ENCODE measurements at places on chromosomes 5 and 9.
A peak's percentile ranks its signal among the peaks of the same experiment; 100 is the strongest.

- no peak for DNase-seq
Observed at GRCh38 chr5:14672082-14672481, 7.6 kb downstream of the OTULIN start.

DNA sequence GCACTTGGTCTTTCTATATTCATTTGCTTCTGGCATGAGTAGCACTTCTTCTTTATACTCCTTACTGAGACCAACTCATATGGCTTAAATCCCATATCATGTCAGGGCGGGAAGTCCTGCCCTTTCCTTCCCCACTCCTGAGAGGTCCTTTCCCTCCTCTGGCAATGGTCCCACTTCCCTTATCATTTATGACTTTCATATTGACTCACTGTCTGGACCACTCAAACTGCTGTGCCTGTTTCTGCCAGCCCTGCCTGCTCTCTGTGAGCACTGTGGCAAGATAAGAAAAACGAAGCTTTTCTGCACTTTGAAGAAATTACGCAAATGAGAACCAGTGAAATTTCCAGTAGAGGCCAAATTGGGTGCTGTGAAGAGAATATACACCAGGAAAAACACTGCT, 58.1 kb downstream of the ZNF474 start:
- no peak for DNase-seq

DNA sequence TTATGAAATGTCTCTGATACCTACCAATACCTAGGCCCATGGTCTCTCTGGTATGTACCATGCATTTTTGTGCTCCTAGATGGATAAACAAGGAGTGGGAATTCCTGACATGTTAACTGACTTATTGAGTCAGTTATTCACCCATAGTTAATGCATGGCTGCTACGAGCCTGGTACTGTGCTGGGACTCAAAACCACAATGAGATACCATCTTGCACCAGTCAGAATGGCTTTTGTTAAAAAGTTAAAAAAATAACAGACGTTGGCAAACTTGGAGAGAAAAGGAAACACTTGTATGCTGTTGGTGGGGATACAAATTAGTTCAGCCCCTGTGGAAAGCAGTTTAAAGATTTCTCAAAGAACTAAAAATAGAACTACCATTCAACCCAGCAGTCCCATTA, 293.8 kb downstream of the OSTF1 start:
- DNase-seq = no peak

GRCh38 chr9:74847478-74848152, 40.1 kb downstream of the TRPM6 start:
- no peak for DNase-seq

DNA sequence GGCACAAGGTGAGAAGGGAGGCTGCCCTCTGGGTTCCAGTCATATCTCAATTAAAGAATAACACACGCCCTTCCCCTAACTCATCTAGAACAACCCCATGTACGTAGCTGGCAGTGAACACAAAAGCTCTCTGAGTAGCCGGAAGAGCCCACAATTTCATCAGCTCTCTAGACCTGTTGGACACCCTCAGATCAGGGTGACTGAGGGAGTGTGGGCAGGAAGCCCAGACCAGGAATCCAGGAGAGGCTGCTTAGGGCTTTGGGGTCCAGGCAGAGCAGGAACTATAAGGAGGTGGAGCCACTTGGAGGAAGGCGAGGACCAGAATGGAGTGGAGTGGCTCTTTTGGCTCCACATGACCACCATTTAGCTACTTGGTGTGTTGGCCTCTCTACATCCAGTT, 237.4 kb downstream of the NR3C1 start:
- DNase-seq = no peak

DNA sequence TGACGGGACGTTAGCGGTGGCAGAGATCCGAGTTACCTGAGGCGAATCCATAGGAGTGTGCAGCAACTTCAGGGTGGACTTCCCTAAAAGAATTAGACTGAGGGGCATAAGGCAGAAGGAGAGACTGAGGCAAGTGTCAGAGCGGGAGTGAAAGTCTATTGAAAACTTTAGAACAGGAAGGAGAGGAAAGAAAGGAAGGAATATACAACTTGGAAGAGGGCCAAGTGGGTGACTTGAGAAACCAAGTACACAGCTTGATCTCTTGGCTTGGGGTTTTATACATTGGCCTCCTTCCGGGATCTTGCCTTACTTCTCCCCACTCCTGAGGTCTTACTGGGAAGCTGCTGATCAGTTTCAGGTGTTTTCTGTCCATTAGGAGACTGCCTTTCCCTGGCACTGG, 84.9 kb downstream of the SNX18 start:
- DNase-seq = no peak

GRCh38 chr9:122092611-122093506, at the start of gene TTLL11:
Gene TTLL11, minus strand, starts transcription at chr9:122093308. Its CDS starts 160 bp downstream, at chr9:122093148.
- DNase-seq = peak; percentile 98

- peak; percentile 87 for DNase-seq
Observed at GRCh38 chr5:151742870-151743294, 15.5 kb downstream of the ATOX1 start.

- DNase-seq = no peak
Observed at GRCh38 chr9:127334725-127335124, 62.2 kb upstream of the SLC2A8 start.

GRCh38 chr9:127765418-127765817, 13.0 kb downstream of the SH2D3C start:
- no peak for DNase-seq

DNA sequence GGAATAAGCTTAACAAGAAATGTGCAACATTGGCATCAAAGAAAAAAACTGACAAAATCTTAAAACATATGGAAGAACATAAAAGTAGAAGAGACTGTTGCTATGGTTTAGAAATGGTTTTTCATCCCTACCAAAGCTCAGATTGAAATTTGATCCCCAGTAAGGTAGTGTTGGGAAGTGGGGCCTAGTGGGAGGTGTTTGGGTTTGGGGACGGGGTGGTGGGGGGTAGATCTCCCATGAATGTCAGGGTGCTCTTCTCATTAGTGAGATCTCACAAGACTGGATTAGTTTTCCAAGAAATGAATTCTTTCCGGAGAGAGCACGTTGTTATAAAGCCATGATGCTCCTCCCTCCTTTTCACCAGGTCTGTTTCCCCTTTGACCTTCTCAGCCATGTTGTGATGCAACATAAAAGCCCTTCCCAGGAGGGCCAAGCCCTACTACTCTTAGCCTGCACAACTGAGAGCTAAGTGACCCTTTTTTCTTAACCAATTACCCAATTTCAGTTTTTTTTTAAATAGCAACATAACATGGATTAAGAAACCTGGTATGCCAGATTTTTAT, 10.6 kb downstream of the TMEM167A start:
- no peak for DNase-seq

- peak; percentile 65 for DNase-seq
Observed at GRCh38 chr9:81685763-81686613, 3.4 kb downstream of the TLE1 start.

GRCh38 chr9:134709512-134710270, 68.1 kb downstream of the COL5A1 start:
- DNase-seq = peak; percentile 46

DNA sequence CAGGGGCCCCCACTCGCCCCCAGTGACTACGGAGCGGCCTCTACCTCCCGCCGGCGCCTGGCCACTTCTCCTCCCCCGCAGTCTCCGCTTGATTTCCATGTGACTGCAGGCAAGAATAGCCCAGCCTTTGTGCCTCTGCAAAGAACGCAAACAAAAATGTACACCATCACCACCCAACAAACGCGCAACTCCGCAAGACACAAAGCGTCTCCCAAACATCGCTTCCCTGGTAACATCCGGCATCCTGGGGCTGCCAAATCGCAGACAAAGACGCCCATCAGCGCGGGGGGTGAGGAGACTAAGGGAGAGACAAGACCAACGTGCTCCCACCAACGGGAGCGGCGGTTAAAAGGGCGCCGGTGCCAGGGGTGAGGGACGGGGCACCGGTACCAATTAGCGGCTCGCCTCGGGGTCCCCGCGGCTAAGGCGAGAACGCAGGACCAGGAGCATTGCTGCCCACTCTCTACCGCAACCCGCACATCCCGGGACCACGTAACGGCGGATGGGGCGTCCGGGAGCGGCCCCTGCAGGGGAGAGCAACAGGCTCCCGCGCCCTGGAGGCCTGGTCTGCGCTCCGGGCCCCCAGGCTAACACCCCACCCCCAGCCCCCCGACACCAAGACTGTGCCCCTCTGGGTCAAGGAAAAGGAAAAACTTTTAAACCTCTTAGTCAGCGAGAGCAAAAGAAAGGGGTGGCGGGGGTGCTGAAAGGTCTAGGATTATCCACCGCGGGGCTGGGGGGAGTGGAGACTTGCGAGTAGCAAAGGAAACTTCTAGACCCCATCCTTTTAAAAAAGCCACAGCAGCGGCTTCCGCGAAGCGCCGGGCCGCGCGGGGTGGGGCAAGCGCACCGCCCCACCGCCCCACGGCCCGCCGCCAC, 885 bp downstream of the MPDZ start:
- DNase-seq = peak; percentile 80

DNA sequence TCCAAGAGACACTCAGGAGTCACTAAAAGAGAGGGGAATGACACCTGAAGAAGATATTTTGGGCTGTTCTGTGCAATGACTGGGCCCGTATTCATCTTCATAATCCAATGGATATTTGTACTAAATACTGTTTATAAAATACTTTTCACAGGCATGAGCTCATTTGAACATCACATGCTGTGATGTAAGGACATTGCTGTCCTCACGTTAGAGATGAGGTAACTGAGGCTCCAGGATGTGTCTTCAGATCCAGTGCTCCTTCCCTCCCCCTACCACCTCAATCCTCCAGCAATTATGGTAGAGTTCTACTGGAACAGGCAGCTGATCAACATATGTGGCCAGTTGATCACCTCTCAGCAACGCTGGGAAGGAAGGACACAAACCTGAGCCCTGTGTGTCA, 139.4 kb upstream of the OSMR start:
- DNase-seq = no peak

GRCh38 chr5:143239882-143240518, 163.5 kb downstream of the NR3C1 start:
- no peak for DNase-seq

GRCh38 chr5:13985731-13986418, 41.4 kb upstream of the DNAH5 start:
- peak; percentile 80 for DNase-seq

DNA sequence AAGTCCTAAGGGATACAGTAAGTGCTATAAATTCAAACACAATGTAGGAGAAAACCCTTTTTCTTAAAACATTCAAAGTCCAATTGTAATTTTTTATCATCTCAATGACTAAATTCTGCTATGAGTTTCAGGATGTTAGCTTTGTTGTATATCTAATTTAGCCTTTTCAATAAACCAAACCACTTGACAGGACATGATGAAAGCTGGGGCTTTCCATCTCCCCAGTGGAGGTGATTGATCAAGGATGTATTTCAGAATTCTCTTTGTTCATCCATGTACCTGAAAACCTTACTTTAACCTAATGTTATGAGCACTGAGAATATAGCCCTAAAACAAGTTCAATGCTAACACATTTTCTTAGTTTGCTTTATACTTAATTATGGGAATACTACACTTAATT, 639.0 kb upstream of the ITGA1 start:
- DNase-seq = no peak

GRCh38 chr9:121841771-121842611, 190.6 kb downstream of the DAB2IP start:
- DNase-seq = peak; percentile 22

DNA sequence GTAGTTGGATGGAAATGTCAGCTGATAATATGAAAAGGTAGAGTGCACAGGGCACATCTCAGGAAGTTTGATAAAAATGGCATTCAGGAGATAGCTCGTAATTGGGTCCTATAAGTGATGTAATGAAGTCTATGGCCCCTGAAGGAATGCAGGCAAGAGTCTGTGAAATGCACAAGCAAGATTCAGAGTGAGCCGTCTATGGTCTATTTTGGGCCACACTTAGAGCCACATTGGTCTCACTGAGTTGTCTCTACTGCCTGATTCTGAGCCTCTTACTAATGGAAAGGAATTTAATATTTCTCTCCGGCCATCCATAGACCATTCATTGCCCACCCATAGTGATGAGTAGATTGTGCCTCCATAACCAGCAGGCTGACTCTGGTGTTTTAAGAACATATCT, 111.3 kb upstream of the KCNN2 start:
- peak; percentile 31 for DNase-seq

GRCh38 chr5:140881889-140882590, at the start of gene PCDHA13:
Gene PCDHA13, plus strand, starts transcription at chr5:140882124. Its CDS starts 145 bp downstream, at chr5:140882269.
- peak; percentile 0 for DNase-seq

GRCh38 chr5:169749295-169749694, 112.2 kb downstream of the DOCK2 start:
- DNase-seq = no peak

DNA sequence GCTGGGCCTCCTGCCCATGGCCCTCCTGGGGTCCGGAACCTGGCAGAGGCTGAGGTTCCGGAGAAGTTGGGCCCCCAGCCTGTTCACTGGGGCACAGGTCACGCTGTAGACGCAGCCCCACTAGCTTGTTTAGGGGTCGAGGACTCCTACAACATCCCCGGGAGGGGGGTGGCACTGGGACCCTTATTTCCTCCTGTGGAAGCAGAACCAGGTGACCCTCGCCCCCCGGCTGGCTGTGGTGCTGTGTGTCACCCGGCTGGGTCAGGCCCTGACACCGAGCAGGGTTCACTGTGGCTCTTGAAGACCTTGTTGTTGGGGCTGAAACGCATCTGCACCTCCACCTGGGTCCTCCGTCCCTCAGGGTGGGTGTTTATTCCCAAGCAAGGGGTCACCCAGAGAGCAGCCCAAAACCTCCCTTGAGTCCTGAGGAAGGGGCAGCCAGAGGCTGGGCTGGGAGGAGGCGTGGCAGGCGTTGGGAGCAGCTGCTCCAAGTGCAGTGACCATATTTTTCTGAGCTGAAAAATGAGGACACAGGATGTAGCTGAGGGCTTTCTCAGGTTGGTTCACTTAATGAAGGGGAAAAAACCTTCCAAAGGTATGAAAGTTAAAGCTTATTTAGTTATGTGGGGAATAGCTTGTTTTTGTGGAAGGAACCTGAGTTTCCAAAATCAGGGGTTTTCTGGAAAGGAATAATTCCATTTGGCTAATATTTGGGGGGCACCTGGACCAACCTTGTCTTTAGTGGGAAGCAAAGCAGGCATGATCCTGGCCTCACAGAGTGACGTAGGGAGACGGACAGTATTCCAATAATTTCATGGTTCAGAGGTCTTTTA, 164.7 kb upstream of the IER5L start:
- no peak for DNase-seq

DNA sequence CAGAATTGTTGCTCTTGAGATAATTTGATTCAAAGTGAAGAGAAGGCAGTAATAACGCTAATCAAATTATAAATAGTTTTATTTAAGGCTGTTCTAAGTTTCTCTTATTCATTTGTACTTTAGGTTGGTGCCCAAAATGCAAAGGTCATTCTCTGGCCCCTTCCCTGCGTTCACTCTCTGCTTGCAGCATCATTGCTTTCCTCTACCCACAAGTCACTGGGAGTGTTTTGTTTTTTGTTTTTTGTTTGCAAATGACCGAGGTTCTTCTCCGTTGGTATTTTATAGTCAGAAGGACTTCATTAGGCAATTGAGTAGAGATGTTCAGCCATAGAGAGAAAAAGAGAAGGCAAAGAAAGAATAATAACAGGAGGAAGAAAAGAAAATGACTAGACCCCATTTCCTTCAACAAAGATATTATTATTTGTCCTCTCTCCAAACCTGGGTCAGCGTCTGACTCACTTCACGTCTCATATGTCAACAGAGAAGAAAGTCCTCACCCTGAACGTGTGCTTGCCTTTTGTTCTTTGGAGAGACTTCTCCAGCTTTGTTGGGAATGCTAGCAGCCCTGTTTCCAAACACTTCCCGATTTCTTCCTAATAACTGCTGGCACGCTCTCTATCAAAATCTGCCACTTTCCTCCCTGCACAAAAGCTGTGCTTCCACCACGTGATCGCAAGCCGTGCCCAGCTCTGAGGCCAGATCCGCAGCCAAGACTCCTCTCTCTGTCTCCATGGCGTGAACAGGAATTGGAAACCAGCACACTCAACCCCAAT, 119.8 kb downstream of the EBF1 start:
- DNase-seq = peak; percentile 55

GRCh38 chr9:135901031-135901758, 6.2 kb downstream of the CAMSAP1 start:
- DNase-seq = no peak
